Cerebellar nuclear complex (tissue), 1 donor: ENCODE measurements at places on chromosomes 4 and X.

DNA sequence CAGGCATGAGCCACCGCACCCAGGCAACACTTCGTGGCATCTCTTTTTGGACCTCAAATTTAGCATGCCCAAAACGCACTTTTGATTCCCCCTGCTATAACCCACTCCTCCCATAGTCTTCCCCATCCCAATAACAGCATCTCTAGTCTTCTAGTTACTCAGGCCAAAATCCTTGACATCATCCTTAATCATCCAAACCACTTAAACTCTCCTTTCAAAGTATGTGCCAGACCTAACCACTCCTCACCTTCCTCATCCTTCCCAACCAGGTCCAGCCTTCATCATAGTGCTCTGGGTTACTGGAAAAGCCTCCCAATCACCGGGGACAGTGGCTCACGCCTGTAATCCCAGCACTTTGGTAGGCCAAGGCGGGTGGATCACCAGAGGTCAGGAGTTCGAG is 41.9 kb downstream of the AFAP1 start:
- DNase-seq = no peak

DNA sequence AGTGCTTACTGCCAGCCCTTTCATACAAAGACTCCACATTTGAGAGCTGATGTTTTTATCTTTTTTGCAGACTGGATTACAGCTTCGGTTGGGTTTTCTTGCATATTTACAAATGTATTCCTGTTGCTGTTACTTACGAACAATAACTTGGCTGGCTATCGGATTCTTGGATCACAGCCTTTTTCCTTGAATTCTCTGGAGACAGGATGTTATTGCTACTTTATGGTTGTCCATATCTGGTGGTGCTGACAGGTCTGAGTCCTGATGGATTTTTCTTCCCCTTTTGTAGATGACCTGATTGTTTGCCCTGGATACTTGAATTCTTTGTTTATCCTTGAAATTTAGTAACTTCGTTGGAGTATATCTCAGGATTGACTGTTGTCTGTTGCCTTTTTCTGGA is 77.7 kb downstream of the PDK3 start:
- no peak for DNase-seq

DNA sequence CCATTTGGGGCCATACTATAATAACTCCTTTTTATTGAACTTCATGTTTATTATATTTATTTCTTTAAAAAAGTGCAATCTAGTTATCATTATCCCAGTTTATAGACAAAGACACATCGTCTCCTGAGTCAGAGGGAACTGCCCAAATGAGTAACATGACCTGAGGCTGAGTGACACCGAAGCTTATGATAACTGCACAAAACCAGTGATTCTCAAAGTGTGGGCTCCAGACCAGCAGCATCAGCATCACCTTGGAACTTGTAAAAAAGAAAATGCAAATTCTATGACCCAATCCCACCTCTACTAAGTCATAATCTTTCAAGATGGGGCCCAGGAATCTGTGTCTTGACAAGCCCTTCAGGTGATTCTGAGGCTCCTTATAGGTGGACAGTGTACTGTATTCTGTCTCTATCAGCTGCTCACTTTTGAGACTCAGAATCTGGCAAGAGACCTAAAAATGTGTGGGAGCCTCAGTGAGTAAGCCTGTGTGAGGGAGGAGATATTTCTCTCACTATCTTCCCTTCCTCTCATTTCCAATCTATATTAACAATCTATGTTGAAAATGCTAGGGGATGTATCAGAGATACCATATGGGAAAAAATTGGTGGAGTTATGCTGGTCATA is 147.0 kb downstream of the PACRGL start:
- DNase-seq = no peak

GRCh38 chr4:79197275-79198009 is 128.4 kb downstream of the NAA11 start:
- no peak for DNase-seq

- no peak for DNase-seq
Observed at GRCh38 chr4:171727185-171727584, 86.0 kb upstream of the GALNTL6 start.

- no peak for DNase-seq
Observed at GRCh38 chr4:33924239-33924638, 2320.1 kb downstream of the ARAP2 start.

GRCh38 chr4:15926486-15926885 is 12.1 kb downstream of the FGFBP1 start:
- no peak for DNase-seq

GRCh38 chr4:54678826-54679225 is 21.1 kb downstream of the KIT start:
- no peak for DNase-seq

GRCh38 chrX:149937871-149938426 is 342 bp downstream of the EOLA2 start:
- DNase-seq = no peak
